ENCODE measurements at places on chromosomes 3 and 15.

DNA sequence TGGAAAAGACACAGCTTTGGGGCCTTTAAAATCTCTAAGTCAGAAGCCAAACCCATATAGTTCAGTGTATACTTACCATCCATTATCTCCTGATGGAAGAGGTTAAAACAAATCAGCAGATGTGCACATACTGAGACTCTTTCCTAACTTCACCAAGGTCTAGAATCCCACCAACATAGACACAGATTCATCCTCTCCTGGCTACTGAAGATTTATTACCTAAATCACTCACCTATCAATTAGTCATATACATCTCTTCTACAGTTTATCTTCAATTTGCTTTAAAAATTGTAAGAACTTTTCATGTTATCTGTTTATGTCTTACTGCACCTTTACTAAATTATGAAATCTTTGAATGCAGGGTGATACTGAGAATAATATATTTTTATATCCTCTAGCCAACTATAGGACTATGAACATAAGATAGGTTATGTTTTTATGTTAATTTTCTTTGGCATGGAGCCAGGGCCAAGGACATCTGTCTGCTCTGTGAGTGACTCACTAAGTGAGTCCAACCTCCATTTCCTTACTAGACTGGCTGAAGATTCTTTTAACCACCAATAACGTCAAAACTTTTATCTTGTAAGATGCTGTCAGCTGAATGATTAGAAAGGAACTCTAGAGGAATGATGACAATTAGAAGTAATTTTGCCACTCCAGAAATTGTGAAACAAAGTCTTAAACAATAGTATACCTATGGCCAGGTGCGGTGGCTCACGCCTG lies 397.6 kb downstream of the FOXP1 start:
- no peaks in the 10 kb centered on the region for H3K36me3 ChIP-seq
- H3K27me3 ChIP-seq: no peaks in the 10 kb centered on the region
- H3K27ac ChIP-seq: no peak overlapping the region

- no peak for DNase-seq
- peaks cover 9% of the 10 kb centered on the region for H3K4me1 ChIP-seq
- H3K36me3 ChIP-seq: no peaks in the 10 kb centered on the region
- H3K27ac ChIP-seq: no peak overlapping the region
These were observed 4.4 kb upstream of the IRAK2 start for GRCh38 chr3:10160346-10160745.

GRCh38 chr3:153856932-153857331 lies 264.3 kb upstream of the ARHGEF26 start:
- no peak for DNase-seq
- no peaks in the 10 kb centered on the region for H3K4me1 ChIP-seq
- no peak overlapping the region for H3K27ac ChIP-seq
- no peaks in the 10 kb centered on the region for H3K27me3 ChIP-seq

- no peaks in the 10 kb centered on the region for H3K27me3 ChIP-seq
- no peak overlapping the region for H3K27ac ChIP-seq
- no peaks in the 10 kb centered on the region for H3K4me1 ChIP-seq
- H3K4me3 ChIP-seq: no peak overlapping the region
- no peaks in the 10 kb centered on the region for H3K36me3 ChIP-seq
- no peak for DNase-seq
These were observed 257.6 kb upstream of the TLE3 start for GRCh38 chr15:70355275-70355795.

- H3K27ac ChIP-seq: no peak overlapping the region
- no peak for DNase-seq
- no peaks in the 10 kb centered on the region for H3K36me3 ChIP-seq
- no peaks in the 10 kb centered on the region for H3K27me3 ChIP-seq
These were observed 98.1 kb downstream of the SEMA5B start for GRCh38 chr3:122929188-122930062.

GRCh38 chr3:15368561-15369135 lies 36.3 kb upstream of the SH3BP5 start:
- no peaks in the 10 kb centered on the region for H3K27me3 ChIP-seq
- H3K36me3 ChIP-seq: no peaks in the 10 kb centered on the region
- peaks cover 5% of the 10 kb centered on the region for H3K4me1 ChIP-seq
- no peak overlapping the region for H3K4me3 ChIP-seq
- no peak for DNase-seq

DNA sequence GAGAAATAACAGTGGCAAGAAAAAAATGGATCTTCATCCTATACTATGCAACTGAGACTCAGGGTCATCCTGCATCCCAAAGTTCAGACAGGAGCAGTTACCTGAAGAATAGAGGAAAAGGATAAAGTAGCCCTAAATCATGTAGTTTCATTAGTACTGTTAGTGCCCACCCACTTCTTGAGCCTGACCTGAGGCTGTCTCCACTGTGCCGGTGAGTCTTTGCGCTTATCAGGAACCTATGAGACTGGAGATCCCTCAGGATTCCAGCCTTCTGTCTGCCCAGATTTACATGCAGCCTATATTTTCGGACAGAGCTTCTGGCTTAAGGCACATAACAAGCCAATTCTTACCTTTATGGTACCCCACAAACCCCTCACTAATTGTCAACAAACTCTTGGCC lies 791.6 kb downstream of the ROBO1 start:
- DNase-seq: no peak
- H3K27me3 ChIP-seq: no peaks in the 10 kb centered on the region
- no peaks in the 10 kb centered on the region for H3K36me3 ChIP-seq
- H3K4me1 ChIP-seq: no peaks in the 10 kb centered on the region

- no peak for DNase-seq
- no peaks in the 10 kb centered on the region for H3K27me3 ChIP-seq
These were observed 406.9 kb downstream of the NR2F2 start for GRCh38 chr15:96737408-96737807.

- no peaks in the 10 kb centered on the region for H3K4me1 ChIP-seq
- no peak for DNase-seq
- no peaks in the 10 kb centered on the region for H3K36me3 ChIP-seq
- no peaks in the 10 kb centered on the region for H3K27me3 ChIP-seq
- no peak overlapping the region for H3K4me3 ChIP-seq
- no peak overlapping the region for H3K27ac ChIP-seq
These were observed 67.0 kb upstream of the CADPS start for GRCh38 chr3:62942227-62942626.

- no peaks in the 10 kb centered on the region for H3K36me3 ChIP-seq
- no peak overlapping the region for H3K27ac ChIP-seq
- DNase-seq: no peak
- no peaks in the 10 kb centered on the region for H3K4me1 ChIP-seq
- H3K27me3 ChIP-seq: no peaks in the 10 kb centered on the region
These were observed 235.3 kb upstream of the ST8SIA2 start for GRCh38 chr15:92158426-92158825.

GRCh38 chr3:179079537-179079936 lies 7.9 kb upstream of the ZMAT3 start:
- H3K36me3 ChIP-seq: no peaks in the 10 kb centered on the region
- no peak for DNase-seq
- H3K4me3 ChIP-seq: no peak overlapping the region
- H3K27me3 ChIP-seq: no peaks in the 10 kb centered on the region
- no peak overlapping the region for H3K27ac ChIP-seq

DNA sequence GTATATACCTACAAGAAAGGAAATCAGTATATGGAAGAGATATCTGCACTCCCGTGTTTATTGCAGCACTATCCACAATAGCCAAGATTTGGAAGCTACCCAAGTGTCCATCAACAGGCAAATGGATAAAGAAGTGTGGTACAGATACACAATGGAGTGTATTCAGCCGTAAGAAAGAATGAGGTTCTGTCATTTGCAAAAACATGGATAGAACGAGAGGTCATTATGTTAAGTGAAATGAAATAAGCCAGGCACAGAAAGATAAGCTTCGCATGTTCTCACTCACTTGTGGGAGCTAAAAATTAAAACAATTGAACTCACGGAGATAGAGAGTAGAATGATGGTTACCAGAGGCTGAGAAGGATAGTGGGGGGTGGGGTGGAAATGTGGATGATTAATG lies 53.1 kb downstream of the FAM81A start:
- no peak overlapping the region for H3K27ac ChIP-seq
- DNase-seq: no peak
- H3K4me1 ChIP-seq: no peaks in the 10 kb centered on the region
- H3K36me3 ChIP-seq: no peaks in the 10 kb centered on the region

DNA sequence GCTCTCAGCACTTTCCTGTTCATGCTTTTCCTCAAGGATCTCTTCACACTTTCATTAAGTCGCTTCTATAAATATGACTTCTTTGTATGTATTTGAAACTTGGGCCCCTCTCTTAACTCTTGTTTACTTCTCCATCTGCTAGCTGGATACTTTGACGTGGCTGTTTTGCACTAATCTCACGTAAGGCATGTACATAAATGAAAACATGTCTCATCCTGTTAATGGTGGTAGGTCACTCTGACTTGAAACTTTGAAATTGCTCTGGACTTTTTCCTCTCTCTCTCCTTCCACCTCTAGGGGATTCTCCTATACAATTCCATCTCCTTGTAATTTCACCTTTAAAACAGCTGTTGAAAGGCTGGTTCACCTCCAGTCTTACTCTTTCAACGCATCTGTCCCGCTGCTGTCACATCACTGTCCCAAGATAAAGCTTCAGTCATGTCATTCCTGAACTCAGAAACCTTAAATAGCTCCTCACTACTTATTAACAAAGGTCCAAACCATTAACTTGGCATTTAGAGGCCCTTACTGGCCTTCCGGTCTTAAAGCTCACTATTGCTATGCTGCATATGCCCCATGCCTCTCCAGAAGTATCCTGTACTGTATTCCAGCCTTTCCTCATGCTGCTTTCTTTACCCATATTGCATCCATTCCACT lies 1.2 kb downstream of the BLOC1S6 start:
- peaks cover 26% of the 10 kb centered on the region for H3K4me1 ChIP-seq
- peak overlapping the region; percentile 87 for H3K4me3 ChIP-seq
- no peaks in the 10 kb centered on the region for H3K27me3 ChIP-seq
- peak overlapping the region; percentile 97 for H3K27ac ChIP-seq
- DNase-seq: no peak

- no peak overlapping the region for H3K27ac ChIP-seq
- H3K27me3 ChIP-seq: no peaks in the 10 kb centered on the region
- no peak for DNase-seq
- H3K4me1 ChIP-seq: peaks cover 24% of the 10 kb centered on the region
- no peak overlapping the region for H3K4me3 ChIP-seq
These were observed 90.6 kb downstream of the IQSEC1 start for GRCh38 chr3:12982619-12983101.

GRCh38 chr3:20683910-20684309 lies 497.9 kb upstream of the SGO1 start:
- H3K36me3 ChIP-seq: no peaks in the 10 kb centered on the region
- H3K4me3 ChIP-seq: no peak overlapping the region
- no peaks in the 10 kb centered on the region for H3K27me3 ChIP-seq
- no peaks in the 10 kb centered on the region for H3K4me1 ChIP-seq

GRCh38 chr3:41323467-41324155 lies 124.3 kb downstream of the CTNNB1 start:
- H3K27me3 ChIP-seq: no peaks in the 10 kb centered on the region
- no peak overlapping the region for H3K27ac ChIP-seq
- H3K4me3 ChIP-seq: no peak overlapping the region
- no peak for DNase-seq

GRCh38 chr3:42733501-42734262 lies 31.1 kb upstream of the HHATL start:
- no peak overlapping the region for H3K27ac ChIP-seq
- DNase-seq: no peak
- H3K36me3 ChIP-seq: no peaks in the 10 kb centered on the region
- H3K4me3 ChIP-seq: no peak overlapping the region
- H3K4me1 ChIP-seq: no peaks in the 10 kb centered on the region

DNA sequence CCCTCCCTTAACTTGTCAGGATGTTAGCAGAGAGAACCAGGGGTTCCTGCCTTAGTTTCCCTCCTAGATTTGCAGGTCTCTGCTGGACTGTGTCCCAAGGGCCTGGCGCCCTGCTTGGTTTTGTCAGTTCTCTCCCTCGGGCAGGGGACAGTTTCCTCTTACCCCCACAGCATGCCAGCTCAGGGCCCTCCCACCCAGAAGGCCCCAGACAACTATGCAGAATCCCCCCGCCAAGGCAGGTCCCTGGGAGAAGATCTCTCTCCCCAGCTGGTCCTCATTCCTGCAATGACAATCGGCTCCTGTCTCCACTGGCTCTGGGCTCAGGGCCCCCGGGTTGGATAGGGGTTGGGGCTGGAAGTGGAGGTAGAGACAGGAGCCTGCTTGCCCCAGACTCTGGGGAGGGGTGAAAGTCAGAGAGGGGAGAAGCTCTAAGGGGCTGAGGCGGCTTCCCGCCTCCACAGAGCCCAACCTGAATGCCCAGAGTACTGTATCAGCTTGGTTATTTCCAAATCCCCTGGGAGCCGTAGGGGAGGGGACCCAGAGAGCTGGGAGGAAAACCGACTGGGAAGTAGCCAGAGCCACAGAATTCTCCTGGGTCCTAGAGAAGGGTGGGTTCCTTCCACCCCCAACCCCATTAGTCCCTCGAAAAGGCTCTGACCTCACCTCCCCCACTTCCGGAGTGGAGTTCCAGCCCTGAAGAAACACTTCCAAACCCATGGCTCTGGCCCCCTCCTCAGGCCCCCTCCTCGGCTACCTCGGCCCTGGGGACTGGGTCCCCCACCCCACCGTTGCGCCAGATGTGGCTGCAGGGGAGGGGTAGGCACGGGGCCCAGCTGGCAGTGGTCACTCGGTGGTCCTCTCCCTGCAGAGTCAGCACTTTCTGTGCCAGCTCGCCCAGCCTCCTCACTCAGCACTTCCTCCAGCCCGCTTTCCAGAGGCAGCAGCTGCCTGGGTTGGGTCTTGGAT lies 3.8 kb upstream of the LOXL1 start:
- no peak overlapping the region for H3K27ac ChIP-seq
- H3K27me3 ChIP-seq: no peaks in the 10 kb centered on the region
- peaks cover 30% of the 10 kb centered on the region for H3K4me1 ChIP-seq
- no peak for DNase-seq
- peaks cover 20% of the 10 kb centered on the region for H3K36me3 ChIP-seq
